ENCODE measurements at places on chromosomes 16 and 17.

GRCh38 chr16:30370456-30371247 lies at the start of gene TBC1D10B:
Gene TBC1D10B, minus strand, starts transcription at chr16:30370494. Its CDS starts 311 bp downstream, at chr16:30370183.
- DNase-seq: peak; percentile 100

DNA sequence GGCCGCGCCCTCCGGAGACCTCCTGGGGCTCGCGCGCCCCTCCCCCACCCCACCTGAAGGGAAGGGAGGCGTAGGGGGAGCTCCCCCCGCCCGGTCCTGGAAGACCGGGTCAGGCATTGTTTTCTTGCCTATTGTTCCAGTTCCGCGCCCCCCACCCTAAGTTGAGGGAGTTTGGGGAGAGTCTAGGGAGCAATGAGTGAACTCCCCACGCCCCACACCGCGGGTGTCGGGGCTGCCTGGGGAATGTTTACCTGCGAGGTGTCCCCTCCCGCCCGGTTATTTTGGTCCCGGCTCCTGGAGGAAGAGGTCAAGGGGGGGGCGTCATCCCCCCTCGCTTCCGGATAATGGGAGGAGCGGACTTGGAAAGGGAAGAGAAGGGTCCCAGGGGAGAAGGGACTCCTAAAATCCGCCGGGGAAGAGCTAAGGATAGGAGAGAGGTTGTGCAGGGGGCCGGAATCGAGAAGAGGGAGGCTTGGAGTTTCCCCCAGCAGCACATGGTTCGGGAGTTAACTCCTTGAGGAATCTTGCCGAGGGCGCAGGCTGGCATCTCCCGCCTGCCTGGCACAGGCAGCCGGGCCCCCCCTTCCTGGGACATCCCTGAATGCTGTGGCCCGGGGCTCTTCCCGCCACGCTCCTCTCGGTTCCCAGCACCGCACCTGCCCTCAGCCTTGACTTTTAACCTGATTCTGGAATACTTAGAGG lies 881 bp downstream of the MLLT6 start:
- DNase-seq: peak; percentile 21

DNA sequence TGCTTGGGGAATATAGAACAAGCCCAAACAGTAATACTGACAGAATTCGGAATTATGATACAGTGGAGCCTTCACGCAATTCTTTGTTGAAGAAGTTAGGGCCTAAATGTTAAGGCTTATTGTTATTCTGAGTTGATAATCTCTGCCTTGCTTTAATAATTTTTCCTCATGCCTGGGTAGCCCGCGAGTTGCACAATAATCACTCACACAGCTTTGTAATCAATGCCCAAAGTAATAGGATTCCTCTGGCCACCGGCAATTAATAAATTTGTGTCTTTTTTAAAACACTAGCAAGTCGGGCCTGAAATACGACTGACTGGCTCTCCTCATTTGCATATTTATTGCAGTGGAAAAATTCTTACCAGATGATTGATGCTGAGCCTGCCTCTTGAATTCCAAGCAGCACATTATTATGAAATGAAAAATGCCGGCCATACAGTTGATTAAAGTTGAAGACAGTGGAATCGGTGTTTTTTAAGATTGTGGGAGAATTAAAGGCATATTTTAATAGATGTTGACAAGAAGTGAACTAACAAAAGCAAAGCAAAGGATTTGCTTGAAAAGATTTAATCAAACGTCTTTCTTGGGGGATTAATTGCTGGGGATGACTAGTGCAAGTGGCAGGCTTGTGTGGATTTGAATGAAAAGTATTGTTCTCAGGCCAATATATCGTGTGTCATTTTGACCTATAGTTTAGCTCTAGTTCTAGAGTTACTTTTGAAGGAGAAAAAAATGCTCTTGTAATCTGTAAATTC lies 30.2 kb downstream of the AATF start:
- DNase-seq: no peak

GRCh38 chr17:66835476-66835875 lies 559 bp downstream of the CACNG5 start:
- no peak for DNase-seq

DNA sequence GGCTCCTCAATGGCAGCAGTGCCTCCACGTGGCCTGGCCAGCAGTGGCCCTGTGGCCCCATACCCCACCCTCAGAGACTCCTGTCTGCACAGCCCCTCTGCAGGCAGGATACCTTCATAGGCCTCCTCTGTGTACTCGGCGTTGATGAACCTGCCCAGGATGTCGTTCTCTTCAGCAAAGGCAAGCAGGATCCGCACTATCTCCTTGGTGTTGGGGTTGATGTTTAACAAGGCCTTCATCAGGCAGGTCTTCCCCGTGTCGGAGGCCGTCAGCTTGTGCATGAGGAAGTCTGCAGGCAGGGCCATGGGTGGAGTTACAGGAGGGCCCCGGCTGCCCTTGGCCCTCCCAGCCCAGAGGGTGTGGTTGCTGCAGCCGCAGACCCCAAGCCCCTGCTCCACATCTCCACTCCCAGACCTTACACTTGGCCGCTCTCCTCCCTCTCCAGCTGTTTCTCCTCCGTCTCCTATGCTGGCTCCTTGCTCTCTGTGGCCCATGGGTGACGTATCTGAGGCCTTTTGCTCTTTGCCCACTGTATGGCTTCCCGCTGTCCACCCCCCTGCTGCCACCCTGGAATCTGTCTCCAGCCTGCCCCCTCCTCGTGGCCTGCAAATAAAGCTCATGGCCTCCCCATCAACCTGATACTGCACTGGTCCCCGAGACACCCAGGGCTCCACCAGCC lies 15.1 kb downstream of the TRPV3 start:
- no peak for DNase-seq

- no peak for DNase-seq
Measured at GRCh38 chr17:18377437-18378204, at the start of gene EVPLL. Gene EVPLL, plus strand, starts transcription at chr17:18377778. Its CDS starts 3,160 bp downstream, at chr17:18380938.

- DNase-seq: no peak
Measured at GRCh38 chr17:76683011-76683755, 27.6 kb downstream of the MXRA7 start.

- DNase-seq: no peak
Measured at GRCh38 chr16:81053761-81054160, 18.1 kb downstream of the ATMIN start.

DNA sequence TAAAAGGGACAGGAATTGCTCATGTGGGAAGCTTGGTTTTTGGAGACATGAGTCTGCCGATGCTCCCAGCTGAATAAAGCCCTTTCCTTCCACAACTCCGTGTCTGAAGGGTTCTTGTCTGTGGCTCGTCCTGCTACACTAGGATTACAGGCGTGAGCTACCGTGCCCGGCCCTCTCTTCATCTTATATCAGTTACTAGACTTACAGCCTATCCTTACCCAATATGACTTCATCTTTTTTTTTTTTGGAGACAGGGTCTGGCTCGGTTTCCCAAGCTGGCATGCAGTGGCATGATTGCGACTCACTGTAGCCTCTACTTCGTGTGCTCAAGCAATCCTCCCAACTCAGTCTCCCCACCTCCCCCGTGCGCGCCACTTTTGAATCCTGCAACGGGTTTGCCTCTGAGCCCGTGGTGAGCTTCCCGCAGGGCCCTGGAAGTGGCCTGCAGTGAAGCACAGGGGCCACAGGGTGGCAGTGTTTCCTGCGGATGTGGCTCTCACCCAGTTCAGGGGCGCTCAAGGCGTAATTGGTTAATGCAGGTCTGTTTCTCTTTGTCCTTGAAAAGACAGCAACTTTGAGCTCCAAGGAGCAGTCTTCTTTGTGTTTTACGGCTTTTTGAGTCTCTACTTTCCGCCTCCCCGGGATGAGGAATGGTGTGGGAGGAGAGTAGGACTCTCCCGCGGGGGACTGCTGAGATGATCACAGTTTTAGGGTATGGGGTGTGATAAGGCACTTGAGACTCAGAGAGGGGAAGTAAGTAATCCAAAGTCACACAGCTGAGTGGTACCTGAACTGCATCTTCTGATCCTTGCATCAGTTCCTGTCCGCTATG lies 22.7 kb upstream of the GPRC5B start:
- DNase-seq: peak; percentile 68

- no peak for DNase-seq
Measured at GRCh38 chr17:48996722-48997102, 473 bp upstream of the IGF2BP1 start.

DNA sequence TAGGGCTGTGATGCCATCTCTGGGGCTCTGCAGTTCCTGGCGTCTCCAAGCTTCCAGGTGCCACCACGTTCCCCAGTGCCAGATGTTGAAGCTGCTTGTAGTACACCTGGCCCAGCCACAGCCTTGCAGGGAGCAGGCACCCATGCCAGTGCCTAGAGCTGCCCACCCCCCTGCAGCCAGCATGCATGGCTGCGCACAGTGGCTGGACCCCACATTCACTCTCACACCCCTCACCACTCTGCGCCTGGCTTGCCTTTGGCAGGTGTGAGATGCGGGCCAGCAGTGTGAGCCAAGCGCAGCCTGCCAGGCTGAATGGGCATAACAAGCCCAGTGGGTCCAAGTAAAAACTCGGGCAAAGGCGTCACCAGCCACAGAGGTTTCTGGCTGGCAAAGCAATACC lies 75.4 kb upstream of the CHMP6 start:
- no peak for DNase-seq

DNA sequence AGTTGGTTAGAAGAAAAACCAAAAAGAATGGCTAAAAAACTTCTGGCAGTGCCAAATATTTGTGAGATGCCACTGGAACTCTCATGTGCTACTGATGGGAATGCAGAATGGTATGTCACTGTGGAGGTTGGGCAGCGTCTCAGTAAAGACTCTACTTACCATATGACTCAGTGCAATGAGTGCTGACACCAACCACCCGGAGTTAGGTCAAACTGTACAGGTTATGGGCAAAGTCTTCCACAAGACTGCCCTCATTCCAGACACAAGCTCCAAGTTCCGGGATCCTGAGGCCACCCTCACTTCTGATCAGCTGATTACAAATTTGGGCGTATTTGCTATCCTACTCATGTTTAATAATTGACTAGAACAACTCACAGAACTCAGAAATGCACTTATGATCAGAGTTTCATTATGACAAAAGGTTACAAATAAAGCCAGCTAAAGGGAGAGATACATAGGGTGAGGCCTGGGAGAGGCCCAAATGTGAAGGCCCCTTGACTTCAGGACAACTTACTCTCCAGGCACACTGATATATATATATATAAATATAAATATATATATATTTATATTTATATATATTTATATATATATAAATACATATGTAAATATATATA lies 114.9 kb downstream of the TRIM37 start:
- DNase-seq: no peak

- no peak for DNase-seq
Measured at GRCh38 chr16:69193855-69194254, 6.9 kb downstream of the SNTB2 start.

- DNase-seq: no peak
Measured at GRCh38 chr16:66872559-66872942, 7.8 kb upstream of the PDP2 start.

DNA sequence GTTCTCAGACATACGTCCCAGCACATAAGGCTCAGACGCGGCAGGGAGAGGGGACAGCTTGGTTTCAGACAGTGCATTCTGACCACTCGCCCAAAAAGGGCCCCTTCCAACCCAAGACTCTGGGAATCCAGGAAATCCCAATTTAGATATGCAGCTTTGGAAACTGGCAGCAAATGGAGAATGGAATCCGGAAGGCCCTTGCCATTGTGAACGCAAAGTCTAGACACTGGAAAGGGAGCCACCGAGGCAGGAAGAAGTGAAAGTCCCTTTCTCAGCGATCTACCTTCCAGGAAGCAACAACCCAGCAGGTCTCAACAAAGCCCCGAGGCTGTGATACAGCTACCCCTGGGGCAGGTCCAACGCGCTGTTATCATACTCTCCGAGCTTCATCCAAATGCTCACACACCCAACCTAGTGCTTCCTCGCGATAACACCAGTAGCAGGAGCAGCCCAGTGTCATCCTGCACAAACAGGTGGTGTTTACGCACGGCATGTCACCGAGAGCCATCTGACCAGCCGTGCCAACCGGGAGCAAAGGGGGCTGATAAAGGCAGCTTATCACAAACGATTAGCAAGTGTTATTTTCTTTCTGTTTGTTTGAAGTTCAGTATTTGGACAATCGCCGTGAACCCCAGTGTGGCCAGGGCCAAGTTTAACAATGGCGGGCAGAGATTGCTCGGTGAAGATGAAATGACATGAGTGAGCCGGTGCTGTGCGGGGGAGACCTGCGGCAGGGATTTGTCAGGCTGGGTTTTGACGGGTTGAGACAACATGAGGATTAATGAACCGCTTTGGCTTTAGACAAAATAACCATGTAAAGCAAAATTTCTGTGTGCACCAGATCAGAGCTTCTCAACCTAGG lies 240.6 kb downstream of the FOXL1 start:
- no peak for DNase-seq

- no peak for DNase-seq
Measured at GRCh38 chr16:2769675-2770056, 7.4 kb downstream of the ELOB start.

DNA sequence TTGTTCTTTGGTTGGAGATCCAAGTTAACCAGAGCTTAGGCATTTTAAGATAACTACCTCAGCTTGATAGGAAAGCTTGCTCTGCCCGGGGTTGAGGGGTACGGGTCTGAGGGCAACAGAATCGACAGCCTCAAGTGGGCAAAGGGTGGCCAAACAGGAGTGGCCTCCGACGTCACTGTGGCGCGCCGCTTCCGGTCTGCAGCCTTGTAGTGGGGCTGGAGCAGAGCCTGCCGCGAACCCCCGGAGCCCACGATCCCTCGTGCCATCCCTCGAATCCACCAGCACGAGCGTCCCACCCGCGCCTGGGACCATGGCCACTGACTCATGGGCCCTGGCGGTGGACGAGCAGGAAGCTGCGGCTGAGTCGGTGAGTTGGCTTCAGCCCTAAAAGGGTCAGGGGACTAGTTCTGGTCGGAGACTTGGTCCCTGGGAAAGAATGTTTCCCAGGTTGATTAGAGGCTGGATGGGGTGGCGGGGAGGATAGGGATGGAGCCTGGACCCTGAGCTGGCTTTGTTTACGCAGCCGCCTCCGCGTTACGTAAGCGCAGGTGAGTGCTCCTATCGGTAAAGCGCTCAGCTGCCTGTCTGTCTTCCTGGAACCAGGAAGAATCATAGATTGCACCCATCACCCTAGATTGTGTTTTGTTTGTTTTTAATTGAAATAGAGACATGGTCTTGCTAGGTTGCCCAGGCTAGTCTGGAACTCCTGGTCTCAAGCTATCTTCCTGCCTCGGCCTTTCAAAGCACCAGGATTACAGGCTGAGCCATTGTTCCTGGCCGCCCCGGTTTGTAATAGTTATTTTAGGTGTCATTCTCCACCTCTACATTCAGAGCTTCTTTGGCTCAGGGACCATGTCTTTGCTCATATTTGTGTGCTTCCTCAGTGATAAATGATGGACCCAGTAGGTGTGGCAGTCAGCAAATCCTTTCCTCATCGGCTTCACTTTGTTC lies at the start of gene DDX19B:
DDX19B (plus strand) TSS at position 199 of the 951 bp plus-strand sequence; CDS start at position 311, 112 bp downstream.
- peak; percentile 67 for DNase-seq

GRCh38 chr16:69532641-69533455 lies 32.9 kb upstream of the NFAT5 start:
- DNase-seq: no peak

DNA sequence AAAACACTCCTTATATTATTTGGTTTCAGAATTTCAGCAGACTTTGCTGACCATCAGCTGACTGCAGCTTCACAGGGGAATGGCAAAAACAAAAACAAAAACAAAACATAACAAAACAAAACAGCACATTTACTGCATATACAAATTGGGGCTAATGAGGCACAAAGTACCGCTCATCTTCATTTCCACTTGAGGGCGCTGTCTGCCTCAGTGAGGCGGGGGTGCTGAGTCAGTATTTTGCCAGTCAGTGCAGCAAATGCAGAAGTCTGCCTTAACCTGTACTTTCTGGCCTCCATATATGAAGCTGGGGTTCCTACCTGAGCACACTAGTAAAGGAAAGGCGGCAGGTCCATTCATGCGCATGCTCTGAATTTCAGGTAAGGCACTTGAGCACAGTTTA lies 13.5 kb upstream of the DYNLRB2 start:
- peak; percentile 51 for DNase-seq
